Hindlimb muscle (tissue), 1 donor: ENCODE measurements at places on chromosomes 6 and 20.

- no peak for DNase-seq
Measured at GRCh38 chr6:136344420-136344819, 54.8 kb upstream of the BCLAF1 start.

GRCh38 chr6:136341367-136341766, 51.7 kb upstream of the BCLAF1 start:
- no peak for DNase-seq

DNA sequence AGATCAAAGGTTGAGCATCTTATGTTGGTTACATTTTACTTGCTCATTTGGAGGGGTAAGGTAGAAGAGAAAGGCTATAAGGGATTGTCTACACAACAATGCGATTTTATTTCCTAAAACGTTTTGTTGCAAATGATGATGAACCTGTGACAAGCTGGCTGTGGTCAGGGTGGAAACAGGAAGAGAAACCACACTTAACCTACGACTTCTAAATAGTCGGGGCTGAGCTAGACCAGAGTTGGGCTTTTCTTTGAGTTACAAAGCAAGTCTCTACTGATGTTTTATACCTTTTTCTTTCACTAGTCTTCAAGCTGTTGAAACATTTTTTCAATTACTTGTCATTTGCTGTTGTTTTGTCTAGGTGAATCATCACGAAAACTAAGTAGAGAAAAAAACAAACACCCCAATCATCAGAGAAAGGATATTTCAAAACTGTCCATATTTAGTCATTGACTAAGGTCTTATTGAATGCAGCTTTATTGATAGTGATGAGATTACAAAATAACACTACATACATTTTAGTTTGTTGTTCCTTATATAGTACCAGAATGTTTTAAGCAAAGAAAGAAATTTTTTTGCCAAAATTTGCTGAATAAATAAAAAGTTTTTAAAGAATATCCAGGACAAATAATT, 18.0 kb downstream of the KLHL31 start:
- no peak for DNase-seq

GRCh38 chr6:250676-251075, 41.6 kb upstream of the DUSP22 start:
- no peak for DNase-seq
